ENCODE measurements at places on chromosomes 1 and 21.

GRCh38 chr1:98030483-98030882 lies 109.6 kb upstream of the DPYD start:
- DNase-seq: no peak

- no peak for DNase-seq
Measured at GRCh38 chr1:87140831-87141540, 187.7 kb upstream of the LMO4 start.

DNA sequence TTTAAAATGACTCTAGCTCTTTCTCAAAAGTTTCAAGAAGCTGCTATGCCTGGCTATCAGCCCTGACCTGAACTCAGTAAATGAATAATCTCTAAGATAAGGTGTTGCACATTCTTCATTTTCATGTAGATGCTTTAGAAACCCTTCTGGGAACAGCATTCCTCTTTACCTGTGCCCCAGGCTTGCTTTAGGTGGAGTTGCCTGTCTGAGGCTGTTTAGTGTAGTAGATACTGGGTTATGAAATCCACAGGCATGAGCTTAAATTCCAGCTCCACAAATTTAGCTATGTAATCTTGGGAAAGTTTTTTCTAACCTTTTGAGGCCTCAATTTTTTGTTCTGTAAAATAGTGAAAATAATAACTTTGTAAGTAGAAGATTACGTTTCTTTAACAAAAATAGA lies 41.6 kb downstream of the ATP6V1G3 start:
- no peak for DNase-seq

DNA sequence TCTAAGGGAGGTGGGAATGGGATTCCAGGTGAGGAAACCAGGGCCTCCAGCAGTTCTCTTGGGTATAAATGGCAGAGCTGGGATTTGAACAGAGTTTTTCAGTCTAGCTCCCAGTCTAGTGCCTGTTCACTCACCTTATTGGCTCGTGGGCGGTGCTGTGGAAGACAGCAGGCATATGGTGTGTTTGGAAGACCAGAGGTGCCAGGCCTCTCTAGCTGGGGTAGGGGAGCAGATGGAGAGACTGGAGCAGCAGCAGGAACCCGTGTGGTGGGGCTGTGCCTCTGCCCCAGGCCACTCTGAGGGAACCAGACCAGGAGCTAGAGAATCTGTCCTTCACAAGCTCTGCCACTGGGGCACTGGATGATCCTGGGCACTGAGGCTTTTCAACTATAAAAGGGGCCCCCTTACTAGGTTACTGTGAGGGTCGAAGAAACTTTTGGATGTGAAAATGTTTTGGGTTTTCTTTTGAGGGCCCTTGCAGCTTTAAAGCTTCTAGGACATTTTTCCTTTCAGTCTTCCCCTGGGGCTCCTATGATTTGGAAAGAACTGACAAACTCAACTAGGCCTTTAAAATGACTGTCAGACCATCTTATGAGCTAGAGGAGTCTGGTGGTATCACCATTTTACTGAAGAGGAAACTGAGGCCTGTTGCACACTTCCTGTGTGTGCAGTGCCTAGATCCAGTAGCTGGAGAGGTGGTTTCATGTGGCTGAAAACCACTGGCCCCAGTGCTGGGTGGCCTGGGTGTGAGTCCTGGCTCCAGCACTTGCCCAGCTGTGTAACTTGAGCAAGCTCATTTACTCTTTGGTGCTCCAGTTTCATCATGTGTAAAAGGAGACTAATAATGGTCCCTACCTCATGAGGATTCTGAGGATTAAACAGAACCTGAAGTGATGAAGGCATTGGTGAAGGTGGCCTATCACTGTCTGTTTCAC lies 6.1 kb downstream of the DMRTB1 start:
- no peak for DNase-seq

GRCh38 chr1:65255035-65255655 lies 54.2 kb upstream of the DNAJC6 start:
- DNase-seq: no peak

DNA sequence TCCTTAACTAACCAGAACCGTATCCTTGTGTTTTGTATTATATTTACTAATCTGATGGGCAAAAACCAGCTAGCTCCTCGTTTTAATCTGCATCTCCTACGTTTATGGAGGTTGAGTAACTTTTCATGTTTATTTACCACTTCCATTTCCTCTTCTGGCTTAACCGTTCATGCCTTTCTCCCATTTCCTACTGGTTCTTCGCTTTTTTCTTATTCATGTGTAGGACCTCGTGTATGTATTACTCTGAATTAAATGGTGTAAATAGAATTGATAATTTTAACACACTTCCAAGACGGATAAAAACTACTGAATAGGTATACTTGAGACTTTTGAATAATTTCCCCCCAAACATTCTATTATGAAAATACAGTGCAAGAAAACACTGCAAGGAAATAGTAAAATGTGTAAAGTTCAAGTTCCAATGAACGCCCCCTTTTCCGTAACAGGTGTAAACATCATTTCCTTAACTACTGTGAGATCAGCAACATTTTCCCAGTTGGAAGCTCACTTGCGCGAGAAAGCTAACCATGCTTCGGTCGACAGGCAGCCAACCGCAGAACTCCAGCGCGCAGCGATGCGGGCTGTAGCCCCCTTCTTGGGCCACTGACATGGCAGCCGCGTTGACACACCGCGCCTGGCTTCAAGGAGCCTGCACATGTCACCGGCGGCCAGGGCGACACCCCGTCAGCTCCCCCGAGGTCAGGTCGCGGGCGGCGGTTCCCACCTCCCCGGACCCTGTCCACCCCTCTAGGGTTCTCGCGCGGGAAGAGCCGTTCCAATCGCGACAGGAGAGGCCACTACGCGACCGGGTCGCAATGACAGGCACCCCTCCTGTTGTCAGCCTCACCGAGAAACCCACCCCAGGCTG lies 816 bp downstream of the EDEM3 start:
- peak; percentile 38 for DNase-seq
